Fibroblast of the aortic adventitia (primary cell): ENCODE measurements at places on chromosomes 3 and 15.

DNA sequence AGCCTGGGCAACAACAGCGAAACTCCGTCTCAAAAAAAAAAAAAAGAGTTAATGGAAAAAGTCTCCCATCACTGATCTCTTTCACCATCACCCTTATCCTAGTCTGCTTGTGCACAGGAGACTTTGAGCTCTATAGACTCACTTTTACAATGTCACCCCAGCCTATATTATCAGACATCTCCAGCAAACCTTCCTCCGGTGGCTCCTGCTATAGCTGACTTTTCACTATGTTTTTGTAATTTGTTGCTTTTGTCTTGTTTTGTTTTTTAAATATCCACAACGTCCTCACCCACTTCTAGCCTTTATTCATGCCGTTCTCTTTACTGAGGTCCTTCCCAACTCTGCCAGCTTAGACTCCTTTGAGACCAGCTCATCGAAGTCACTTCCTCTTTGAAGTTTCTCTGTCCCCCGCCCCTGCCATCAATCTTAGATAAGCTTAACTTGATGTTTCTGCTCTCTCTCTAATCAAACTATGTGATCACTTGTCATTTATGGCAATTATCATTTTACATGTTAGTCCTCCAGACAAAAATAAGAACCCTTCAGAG is 82.7 kb upstream of the CHD2 start:
- DNase-seq, result no peak

GRCh38 chr15:90837094-90837493 is 31.3 kb upstream of the FURIN start:
- DNase-seq, result no peak

DNA sequence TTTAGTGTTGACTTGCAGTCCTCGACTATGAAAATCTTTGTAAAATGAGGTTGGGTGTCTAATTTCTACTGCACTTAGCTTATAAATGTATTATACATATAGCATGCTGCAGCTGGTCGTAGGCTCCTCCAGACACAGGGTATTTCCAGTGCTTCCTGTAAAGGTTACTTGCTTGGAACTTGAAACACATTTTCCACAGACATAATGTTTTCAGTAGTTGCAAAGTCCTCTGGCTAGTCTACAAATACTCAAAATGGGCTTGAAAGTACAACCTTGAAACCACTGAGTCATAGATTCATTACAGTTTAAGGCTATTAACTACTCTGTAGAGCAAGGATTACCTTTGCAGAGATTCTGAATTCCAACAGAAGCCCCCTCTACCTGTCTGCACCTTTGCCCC is 464.1 kb downstream of the RAP2B start:
- no peak for DNase-seq

GRCh38 chr3:89380016-89380415 is 272.6 kb downstream of the EPHA3 start:
- peak; percentile 12 for DNase-seq

- peak; percentile 15 for DNase-seq
Observed at GRCh38 chr15:37134244-37134643, 33.9 kb upstream of the MEIS2 start.

- DNase-seq, result no peak
Observed at GRCh38 chr15:45637141-45637540, 2.3 kb downstream of the SQOR start.

- no peak for DNase-seq
Observed at GRCh38 chr3:39362812-39363211, 20.4 kb upstream of the SLC25A38 start.

- no peak for DNase-seq
Observed at GRCh38 chr3:147941969-147942368, 532.8 kb downstream of the ZIC1 start.

- no peak for DNase-seq
Observed at GRCh38 chr3:150238048-150238802, 169.9 kb upstream of the TSC22D2 start.

DNA sequence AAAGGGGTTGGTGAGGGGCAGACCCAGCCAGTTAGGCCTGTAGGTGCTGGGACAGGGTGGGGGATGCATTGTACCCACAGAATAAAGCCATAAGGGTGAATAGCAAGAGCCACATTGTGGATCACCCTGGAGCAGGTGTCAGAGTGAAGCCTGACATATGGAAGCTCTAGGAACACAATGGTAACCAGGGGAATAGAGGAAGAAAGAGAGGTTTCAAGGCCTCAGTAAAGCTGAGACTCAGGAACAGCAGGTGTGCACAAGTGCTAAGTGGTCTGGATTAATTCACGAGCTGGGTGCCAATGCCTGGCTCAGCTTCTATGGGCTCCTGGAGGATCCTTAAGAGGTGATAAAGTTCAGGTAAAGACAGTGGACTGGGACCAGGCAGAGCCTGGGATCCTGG is 323.7 kb upstream of the CTNNB1 start:
- no peak for DNase-seq

DNA sequence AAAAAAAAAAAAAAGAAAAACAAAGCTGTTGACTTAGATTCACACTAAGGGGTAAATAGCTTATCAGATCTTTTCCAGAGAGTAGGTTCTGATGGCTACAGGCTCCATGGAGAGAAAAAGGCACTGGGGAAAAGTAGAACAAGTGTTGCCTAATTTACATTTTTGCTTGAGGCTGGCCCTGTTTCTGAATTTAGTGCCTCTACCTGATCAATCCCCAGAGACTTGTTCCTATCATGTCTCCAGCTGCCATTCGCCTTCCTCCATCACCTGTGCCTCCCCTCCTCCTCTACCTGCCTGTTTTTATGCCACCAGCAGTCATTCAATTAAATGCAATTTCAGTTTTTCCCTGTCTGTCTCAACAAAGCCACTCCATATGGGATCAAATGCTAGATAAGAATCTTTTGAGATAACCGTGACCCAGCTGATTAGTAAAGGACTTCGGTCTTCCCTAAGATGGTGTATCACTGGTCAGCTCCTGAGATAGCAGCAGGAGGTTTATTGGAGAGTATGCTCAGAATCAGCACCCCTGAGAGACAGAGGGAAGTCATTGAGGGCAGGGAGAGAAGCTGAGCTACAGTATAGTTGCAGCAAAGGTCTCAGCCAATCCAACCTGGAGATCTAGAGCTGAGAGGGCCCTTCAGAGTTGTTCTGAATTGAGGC is 88.1 kb upstream of the GADL1 start:
- no peak for DNase-seq

- no peak for DNase-seq
Observed at GRCh38 chr3:53803124-53803815, 42.9 kb downstream of the CHDH start.

GRCh38 chr3:144259267-144259666 is 287.6 kb downstream of the DIPK2A start:
- DNase-seq, result no peak

GRCh38 chr3:72537448-72537847 is 310.8 kb downstream of the SHQ1 start:
- no peak for DNase-seq

DNA sequence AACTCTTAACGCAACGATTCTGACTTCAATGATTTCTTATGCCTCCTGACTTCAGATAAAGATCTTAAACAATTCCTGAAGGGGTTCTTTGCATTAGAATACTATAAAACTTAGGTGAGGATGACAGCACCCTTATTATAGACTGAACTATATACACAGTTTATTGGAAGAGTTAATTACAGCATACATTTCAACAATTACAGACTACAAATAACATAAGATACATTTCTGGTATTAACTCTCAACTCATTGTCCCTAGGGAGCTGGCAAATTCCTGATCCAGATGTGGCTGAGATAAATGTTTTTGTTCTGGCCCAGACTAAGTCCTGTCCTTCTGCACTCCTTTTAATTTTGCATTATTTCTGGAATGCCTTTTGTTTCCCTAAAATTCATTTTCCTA is 155.5 kb upstream of the TMC3 start:
- DNase-seq, result peak; percentile 54

DNA sequence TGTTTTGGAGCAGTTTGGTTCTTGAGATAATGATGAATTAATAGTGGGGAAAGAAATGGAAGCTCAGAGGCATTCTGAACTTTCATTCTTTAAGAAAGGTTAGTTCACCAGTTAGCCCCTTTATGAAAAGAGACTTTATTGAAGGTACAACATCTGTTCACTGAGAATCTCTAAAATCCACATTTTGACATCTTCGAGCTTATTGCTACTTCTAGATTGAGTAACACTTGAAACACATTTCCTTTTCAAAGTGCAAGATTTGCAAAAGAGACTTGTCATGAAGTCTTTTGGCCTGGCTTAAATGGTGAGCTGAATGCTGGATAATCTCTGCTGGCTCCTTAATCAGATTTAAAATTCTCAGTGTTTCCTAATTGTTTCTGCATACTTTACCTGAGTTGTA is 42.3 kb downstream of the RAB8B start:
- peak; percentile 50 for DNase-seq

GRCh38 chr3:13015286-13016082 is 57.7 kb downstream of the IQSEC1 start:
- DNase-seq, result no peak

- no peak for DNase-seq
Observed at GRCh38 chr3:83873550-83873949, 1085.2 kb upstream of the CADM2 start.

GRCh38 chr3:45119376-45119775 is 26.8 kb downstream of the CDCP1 start:
- DNase-seq, result no peak

DNA sequence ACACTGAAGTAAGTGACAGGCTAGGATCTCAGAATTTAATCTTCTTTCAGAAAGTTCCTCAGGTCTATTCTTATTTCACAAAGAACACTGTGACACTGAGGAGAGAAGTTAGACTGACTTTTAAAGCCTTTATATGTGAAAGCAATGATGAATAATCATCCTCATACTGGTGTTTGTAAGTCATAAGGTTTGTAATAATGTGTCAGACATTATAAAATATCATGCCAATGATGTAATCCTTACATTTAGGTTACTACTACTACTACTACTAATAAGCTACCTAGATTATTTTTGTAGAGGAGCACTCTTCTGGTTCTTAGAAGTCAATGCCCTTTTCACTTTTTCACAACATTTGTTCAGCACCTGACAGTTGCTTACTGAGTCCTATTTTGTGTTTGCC is 33.4 kb downstream of the FANCD2OS start:
- no peak for DNase-seq
